ENCODE measurements at places on chromosomes 2 and 18. TPM values are rescaled to one million over a fixed set of nuclear protein-coding genes. Genes with fewer than 3 reads are reported as not detected.

RAB12 gene
- total RNA-seq = 11.9 TPM

UGT1A9 gene
- total RNA-seq = not detected

DCAF17 gene
- total RNA-seq = 22.3 TPM

EVA1A gene
- not detected for total RNA-seq

FAM210A gene
- total RNA-seq = 32.8 TPM

FEZ2 gene
- total RNA-seq = 32.7 TPM

FAM161A gene
- 9.5 TPM for total RNA-seq

CNTNAP5 gene
- total RNA-seq = 0.25 TPM

ITPRIPL1 gene
- 21.2 TPM for total RNA-seq

LYPD6 gene
- total RNA-seq = not detected

STK39 gene
- 30.2 TPM for total RNA-seq

SULT1C2 gene
- not detected for total RNA-seq

EMILIN1 gene
- not detected for total RNA-seq

CNDP1 gene
- total RNA-seq = not detected

DNA sequence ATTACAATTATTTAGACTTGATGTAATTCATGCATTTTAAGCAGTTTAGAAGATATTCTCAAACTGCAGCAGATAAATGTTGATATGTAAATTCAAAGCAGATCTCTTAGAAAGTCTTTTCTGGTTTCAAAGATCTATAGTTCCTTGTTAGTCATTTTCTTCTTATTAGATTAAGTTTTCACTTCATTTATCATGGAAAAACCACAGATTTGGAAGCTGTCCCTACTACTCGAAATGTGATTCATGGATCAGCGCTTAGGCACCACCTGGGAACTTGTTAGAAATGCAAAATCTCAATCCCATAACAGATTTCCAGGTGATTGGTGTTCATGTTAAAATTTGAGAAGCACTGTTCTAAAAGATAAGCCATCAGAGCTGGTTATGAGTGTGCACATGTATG is 92.8 kb upstream of the CDH2 start:
- DNase-seq = no peak

GRCh38 chr2:200243441-200243840 is 63.1 kb upstream of the SPATS2L start:
- no peak for DNase-seq

- no peak for DNase-seq
These were observed 86.6 kb upstream of the THOC1 start for GRCh38 chr18:354471-354870.

DNA sequence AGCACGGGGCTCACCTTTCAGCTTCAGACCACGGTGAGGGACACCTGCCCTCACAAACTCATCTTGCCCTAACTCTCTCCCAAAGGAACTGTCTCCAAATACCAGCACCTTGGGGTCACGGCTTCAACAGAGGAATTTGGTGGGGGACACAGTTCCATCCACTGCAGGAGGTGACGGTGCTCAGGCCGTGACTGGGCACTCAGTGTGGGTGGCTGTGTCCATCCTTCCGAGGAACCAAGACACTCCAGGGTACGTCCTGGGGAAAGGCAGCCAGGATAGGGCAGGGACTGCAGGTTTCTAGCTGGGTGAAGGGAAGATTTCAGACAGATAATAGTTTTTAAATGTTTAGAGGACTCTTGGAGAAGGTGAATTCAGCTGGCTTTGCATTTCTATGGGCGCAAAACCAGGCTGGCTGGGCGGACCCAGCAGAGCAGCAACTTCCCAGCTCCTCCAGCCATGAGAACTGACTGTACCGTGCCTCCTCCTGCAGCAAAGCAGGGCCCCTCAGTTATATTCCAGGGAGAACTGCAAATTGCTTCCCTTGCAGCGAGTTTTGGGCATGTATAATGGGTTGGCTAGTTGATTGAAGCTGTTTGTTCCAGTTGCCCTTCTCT is 23.9 kb upstream of the ALLC start:
- no peak for DNase-seq

DNA sequence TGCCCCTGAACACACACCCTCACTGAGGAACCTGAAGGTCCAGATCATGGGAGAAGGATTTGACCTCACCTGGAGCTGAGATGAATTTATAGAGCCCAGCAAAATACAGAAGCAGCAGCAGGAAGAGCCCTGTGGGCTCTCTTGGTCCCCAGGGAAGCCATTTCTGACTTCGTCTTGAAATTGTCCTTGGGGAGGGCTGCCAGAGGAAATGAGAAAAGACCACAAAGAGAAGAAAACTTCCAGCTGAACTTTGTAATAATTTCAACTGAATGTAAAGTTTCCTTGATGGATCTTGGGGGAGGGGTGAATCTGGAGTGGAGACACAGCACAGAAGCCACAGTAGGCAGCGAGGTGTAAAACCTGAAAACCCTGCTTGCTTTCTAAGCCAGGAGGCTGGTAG is 500.9 kb upstream of the NXPH2 start:
- DNase-seq = no peak

DNA sequence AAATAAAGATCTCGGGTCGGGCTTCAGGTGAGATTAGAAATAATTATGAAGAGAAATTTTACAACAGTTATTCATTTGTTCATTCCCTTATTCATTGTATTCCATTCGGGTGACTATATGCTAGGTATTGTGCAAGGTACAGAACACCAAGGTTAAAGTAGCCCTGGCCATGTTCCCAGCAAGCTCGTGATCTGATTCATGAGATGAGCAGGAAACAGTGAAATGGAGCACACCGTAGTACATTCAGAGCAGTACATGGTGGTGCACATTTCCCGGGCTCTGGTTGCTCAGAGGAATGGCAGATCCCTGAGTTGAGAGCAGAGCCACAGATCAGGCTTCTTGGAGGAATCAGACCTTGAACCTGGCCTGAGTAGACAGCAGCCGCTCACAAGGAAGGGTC is 87.7 kb downstream of the PRKRA start:
- DNase-seq = no peak

GRCh38 chr2:84904717-84905174 is 710 bp upstream of the TMSB10 start:
- peak; percentile 45 for DNase-seq

DNA sequence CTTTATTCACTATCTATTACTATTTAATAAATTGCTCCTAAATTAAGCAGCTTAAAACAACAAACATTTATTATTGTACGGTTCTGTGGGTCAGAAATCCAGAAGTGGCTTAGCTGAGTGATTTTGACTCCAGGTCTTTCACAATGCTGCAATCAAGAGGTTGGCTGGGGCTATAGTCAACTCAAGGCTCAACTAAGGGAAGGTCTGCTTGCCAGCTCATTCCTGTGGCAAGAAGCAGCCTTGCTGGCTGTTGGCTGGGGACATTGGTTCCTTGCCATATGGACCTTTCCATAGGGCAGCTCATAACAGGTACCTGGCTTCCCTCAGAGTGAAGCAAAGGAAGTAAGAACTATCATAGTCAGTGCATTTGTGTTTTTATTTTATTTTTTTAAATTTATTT is 5.0 kb upstream of the MRPL19 start:
- DNase-seq = no peak

DNA sequence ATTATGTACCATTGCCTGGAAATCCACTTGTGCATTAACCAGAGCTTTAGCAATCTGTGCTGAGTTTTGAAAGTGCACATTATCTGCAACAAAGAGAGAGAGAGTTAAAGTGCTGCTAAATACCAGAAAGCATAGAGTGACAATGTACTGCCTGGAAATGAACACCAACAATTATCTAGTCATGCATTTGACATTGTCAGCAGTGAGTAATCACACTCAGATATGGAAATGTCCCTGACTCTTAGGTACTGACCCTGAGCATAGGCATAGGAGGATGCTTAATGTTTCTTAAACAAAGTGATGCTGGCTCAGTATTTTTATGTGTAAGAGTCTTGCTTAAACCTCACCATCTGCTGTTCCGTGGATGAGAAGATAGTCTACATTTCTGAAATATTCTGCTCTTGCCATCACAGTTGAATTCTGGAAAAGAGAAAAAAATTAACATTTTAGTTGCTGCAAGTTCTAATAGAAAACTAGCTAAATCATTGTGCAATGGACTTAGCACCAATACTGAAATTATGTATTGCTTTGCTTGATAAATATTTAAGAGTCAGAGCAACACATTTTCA is 20.8 kb upstream of the GCG start:
- no peak for DNase-seq

DNA sequence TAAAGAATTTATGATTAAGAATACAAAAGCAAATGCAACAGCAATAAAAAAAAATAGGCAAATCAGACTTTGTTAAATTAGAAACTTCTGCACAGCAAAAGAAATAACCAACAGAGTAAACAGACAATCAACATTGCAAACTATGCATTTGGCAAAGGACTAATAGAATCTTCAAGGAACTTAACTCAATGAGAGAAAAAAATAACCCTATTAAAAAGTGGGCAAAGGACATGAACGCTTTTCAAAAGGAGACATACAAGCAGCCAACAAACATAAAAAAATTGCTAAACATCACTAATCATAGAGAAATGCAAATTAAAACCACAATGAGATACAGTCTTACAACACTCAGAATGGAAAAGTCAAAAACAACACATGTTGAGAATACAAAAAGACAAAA is 166.0 kb upstream of the DSEL start:
- DNase-seq = no peak

DNA sequence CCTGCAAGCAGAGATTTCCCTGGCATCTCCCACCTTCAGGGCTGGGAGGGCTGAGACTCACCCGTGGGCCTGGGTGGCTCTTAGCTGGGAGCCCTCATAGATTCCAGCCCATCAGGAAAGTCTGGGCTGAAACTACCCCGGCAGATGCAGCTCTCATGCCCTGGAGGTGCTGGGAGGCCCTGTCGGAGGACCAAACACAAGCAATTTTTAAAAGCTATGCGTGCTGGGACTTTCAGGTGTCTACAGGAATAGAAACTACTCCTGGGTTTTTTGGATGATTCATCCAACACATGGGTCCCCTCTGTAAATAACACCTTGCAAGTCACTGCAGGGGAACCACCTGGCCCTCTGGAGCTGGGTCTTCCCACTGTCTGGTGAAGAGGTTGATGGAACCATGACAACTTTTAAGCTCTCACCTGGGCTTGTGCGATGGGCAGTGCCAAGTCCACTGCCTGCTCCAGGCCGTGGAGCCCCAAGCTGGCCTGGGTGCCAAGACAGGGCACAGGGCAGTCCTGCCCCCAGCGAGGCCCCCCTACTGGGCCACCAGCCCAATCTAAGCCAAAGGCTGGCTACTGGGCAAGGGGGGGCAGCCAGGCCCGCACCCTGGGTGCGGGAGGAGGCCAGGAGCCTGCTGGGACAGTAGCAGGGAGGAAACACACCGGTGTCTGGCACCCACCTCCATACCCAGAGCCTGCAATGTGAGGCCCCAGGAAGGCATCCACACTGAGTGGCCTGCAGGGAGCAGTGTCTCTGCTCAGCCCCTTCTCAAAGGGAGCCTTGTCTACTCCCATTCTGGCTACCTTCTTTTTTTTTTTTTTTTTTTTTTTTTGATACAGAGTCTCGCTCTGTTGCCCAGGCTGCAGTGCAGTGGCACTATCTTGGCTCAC is 1.1 kb upstream of the GPR55 start:
- DNase-seq = peak; percentile 68

- DNase-seq = no peak
These were observed 14.8 kb downstream of the STRN start for GRCh38 chr2:36951574-36951973.

GRCh38 chr2:161245671-161246070 is 62.6 kb upstream of the PSMD14 start:
- DNase-seq = peak; percentile 74

GRCh38 chr18:63309422-63309821 is 10.1 kb downstream of the BCL2 start:
- peak; percentile 51 for DNase-seq

- no peak for DNase-seq
These were observed 40.7 kb downstream of the PCARE start for GRCh38 chr2:29033656-29034055.

Measured in Karpas-422 (cell line).